Activated CD4-positive, alpha-beta T cell treated with anti-CD3 and anti-CD28 coated beads, Interleukin-10, Interleukin-2, amounts not matched to agents 100 ng/mL and 50 ng/mL, durations not matched to agents 16 hours and 8 hours (primary cell): ENCODE measurements at places on chromosomes 5 and 9.

DNA sequence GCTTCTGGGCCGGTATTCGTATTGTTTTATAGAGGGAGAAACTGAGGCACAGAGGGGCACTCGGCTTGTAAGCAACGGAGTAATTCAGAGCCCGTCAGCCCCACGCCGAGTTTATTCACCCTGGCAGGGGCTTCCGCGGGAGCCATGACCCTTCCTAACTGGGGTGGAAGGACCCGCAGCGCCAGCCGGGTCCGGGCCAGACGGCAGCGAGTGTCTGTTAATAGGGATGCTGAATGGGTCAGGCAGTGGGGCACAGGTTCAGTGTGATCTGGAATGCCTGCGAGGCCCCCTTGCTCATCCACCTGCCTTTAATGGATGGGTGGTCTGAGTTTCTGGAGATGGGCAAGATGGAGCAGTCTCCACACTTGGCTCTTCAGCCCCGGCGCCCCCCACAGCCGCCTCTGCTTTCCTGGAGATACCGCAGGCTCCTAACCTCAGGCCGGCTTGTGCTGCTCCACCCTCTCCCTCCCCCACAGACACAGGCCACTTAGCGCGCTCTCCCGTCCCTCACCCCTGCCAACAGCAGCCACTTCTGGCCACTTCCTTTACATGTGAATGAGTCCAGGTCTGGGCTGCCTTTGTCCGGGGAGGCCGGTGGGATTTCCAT, 147.1 kb downstream of the ERCC6L2 start:
- no peak for DNase-seq

GRCh38 chr9:33223696-33224095, 16.3 kb upstream of the SPINK4 start:
- no peak for DNase-seq

- no peak for DNase-seq
Measured at GRCh38 chr9:71589612-71590011, 178.7 kb downstream of the CEMIP2 start.

DNA sequence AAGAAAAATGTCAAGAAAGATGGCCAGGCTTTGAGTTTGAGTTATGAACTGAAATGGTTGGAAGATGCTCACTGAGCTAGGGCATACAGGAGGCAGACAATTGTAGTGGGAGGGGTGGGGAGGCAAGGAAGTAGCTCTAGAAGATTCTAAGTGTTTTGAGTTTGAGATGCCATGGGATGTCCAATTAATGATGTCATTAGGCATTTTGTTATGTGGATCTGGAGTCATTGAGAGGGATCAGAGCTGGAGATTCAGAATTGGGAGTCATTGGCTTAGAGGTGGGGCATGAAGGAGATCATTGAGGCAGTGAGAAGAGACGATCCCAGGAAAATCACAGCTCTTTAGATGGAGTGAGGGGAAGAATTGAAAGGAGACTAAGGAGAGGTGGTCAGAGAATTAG, 111.5 kb upstream of the ZNF618 start:
- DNase-seq, result no peak
